ENCODE measurements at places on chromosomes 6 and 20.
A peak's percentile ranks its signal among the peaks of the same experiment; 100 is the strongest.

GRCh38 chr20:38612751-38613515, 11.3 kb downstream of the ARHGAP40 start:
- no peak for DNase-seq

DNA sequence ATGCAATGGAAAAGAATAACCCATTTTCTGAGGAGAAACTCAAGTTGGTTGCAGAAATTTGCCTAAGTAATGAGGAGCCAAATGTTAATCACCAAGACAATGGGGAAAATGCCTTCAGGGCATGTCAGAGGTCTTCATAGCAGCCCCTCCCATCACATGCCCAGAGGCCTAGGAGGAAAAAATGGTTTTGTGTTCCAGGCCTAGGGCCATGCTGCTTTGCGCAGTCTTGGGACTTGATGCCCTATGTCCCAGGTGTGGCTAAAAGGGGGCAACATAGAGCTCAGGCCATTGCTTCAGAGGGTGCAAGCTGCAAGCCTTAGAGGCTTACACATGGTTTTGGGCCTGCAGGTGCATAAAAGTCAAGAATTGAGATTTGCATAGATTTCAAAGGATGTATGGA, 485.9 kb downstream of the EYS start:
- no peak for DNase-seq

DNA sequence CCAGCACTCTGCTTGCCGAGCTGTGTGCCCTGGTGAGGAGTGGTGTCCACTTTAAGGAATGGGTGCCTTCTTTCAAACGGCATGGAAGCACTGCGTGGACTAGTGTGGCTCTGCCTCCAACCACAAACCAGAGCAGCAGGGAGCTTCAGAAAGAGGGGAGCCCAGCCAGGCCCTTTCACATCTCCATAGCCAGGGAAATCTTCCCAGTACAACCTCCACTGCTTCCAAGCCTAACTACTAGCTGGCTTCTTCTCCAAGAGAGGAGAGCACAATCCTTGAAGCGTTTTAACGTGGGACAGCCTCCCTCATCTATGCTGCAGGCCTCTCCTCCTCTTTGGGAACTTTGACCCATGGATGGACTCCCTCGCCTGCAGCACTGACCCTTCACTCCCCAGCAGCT, 26.7 kb downstream of the TNXB start:
- no peak for DNase-seq

DNA sequence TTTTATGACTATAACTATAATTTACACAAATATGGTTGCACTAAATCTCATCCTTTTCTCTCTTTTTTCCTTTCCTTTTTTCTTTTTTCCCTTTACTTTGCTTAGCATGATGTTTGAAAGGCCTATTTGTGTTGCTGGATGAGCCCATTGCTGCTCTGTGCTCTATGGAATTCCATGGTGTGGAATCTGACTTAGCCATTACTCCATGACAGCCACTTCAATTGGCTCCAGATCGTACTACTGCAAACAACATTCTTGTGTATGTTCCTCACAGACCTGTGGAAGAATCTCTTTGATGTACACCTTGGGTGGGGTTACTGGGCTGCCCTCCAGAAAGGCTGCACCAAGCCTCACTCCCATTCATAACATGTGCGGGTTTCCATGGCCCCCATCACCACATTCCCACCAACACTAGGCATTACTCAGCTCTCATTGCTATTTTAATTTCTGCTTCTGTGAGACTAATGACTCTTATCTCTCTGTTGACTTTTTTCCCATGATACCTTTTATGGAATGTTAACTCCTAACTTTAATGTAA, 979.0 kb downstream of the KIF16B start:
- DNase-seq, result no peak

DNA sequence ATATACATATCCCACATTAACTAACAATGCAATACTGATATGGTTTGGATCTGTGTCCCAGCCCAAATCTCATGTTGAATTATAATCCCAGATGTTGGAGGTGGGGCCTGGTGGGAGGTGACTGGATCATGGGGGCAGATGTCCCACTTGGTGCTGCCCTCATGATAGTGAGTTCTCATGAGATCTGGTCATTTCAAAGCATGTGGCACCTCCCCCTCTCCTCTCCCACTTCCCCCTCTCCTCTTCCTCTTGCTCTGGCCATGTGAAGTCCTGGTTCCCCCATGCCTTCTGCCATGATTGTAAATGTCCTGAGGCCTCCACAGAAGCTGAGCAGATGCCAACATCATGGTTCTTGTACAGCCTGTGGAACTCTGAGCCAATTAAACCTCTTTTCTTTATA, 71.2 kb downstream of the FYN start:
- DNase-seq, result no peak

- DNase-seq, result no peak
Observed at GRCh38 chr6:41021832-41022231, 17.2 kb downstream of the UNC5CL start.

GRCh38 chr6:158329531-158329930, 17.3 kb downstream of the TULP4 start:
- no peak for DNase-seq

GRCh38 chr6:36969240-36969691, 14.7 kb downstream of the PI16 start:
- no peak for DNase-seq

GRCh38 chr20:54214566-54214965, 6.7 kb downstream of the PFDN4 start:
- DNase-seq, result no peak

DNA sequence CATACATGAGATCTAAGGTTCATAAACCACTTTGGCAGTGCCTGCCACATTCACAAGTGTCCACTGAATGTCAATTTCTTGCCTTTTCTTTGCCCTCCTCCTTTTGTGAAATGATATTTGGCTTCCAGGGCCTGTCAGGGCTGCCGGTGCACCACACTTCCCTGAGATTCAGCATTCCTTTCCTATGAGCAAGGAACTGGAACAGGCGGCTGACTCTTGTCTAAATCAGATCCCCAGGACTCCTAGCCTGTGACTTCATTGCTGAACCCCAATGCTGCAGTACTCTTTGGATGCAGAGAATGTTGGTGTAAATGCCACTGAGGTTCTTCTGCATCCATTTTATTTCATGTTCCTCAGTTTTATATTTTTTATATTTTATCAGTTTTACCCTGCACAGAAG, 172.2 kb downstream of the ARID1B start:
- DNase-seq, result no peak

DNA sequence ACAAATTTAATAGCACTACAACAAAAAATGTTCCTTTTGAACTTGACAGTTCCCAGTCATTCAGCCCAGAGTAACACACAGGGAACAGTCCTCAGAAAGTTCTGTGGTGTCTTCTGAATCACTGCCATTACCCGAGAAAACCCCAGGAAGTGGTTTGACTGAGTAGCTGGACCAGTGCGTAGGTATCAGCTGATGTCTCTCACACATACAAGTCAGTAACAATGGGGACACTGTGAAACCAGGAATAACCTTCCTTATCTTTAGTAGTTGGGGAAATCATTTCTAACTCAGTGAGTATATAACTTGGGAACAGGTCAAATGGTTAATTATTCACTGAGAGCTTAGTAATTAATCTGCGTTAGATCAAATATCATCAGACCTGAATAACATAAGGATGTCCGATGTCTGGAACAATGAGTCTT, 73.1 kb downstream of the HIVEP2 start:
- peak; percentile 69 for DNase-seq
